Cardiac fibroblast (primary cell): ENCODE measurements at places on chromosomes 1 and 21.

- no peak for DNase-seq
These were observed 22.6 kb downstream of the TMEM51 start for GRCh38 chr1:15176120-15176519.

GRCh38 chr1:63148825-63149645 is 173.3 kb upstream of the FOXD3 start:
- DNase-seq, result peak; percentile 72

- no peak for DNase-seq
These were observed 287.8 kb upstream of the CHRM3 start for GRCh38 chr1:239098400-239099037.

- peak; percentile 42 for DNase-seq
These were observed 201.7 kb downstream of the NRIP1 start for GRCh38 chr21:14862794-14863720.

DNA sequence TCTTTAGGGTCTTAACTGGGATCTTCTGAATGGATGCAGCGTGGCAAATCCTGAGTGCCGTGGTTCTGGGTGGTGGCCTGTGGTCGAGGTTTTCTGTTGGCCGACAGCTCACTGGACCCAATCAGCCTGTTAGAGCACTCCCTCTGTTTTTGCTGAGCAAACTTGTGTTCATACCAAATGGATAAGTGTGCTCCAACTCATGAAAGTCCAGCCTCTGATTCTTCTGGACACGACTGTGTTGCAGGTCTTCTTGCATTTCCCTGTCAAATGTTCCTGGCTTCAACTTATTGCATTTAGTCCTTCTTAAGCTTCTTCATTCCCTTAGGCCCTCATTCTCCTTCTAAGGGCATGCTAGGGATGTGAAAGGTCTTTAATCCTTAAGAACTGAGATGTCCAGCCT is 63.7 kb downstream of the AJAP1 start:
- no peak for DNase-seq

DNA sequence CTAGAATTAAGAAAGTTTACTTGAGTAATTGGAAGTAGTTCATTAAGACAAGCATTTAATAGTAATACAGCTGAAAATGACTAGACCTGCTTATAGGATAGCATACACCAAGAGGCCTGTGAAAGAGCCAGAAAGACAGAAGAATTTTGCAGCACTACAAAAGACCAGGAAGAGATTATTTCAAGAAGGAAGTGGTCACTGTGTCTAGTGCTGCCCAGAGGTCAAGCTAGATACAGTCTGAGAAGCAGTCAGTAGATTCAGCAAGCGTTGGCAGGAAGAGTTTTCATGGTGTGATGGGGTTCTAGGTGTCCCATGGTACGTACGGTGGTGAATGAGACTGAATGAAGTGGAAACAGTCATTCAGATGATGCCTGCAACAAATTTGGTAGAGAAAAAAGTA is 31.5 kb downstream of the RGS8 start:
- DNase-seq, result no peak

- DNase-seq, result peak; percentile 84
These were observed at the start of gene RNF2 for GRCh38 chr1:185044981-185045813. RNF2 (plus strand) TSS chr1:185045558; CDS start chr1:185087554, 41,996 bp downstream.

- peak; percentile 88 for DNase-seq
These were observed 34.9 kb downstream of the ECE1 start for GRCh38 chr1:21255284-21255942.

GRCh38 chr1:203342192-203342940 is 8.6 kb downstream of the FMOD start:
- peak; percentile 47 for DNase-seq

- DNase-seq, result no peak
These were observed 135.9 kb upstream of the DPYD start for GRCh38 chr1:98056781-98057180.

- no peak for DNase-seq
These were observed 5.7 kb downstream of the GABRD start for GRCh38 chr1:2024887-2025286.

- DNase-seq, result no peak
These were observed 52.6 kb downstream of the GNG12 start for GRCh38 chr1:67780637-67781036.

GRCh38 chr1:45429561-45430159 is 61.3 kb downstream of the TESK2 start:
- DNase-seq, result no peak

DNA sequence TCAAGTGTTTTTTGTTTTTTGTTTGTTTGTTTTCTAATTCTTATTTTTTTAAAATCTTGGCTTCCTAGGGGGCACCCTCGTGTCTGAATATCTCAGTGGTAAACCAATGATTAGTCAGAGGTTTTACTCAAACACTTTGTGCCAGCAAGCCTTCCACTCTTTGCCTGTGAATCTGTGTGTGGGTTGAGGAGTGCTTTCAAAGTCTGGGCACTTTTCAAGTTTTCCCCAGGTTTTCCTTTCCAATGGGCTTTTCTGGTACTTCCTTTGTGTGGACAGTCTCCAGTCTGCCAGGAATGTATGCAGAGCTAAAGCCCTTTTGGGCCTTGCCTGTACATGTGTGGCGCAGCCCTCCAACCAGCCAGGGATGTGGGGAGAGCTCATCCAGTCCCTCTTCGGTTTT is 9.7 kb upstream of the PPIE start:
- DNase-seq, result peak; percentile 33

- no peak for DNase-seq
These were observed 32.0 kb upstream of the IGSF5 start for GRCh38 chr21:39712976-39713375.

- DNase-seq, result peak; percentile 64
These were observed 68.8 kb upstream of the RGS1 start for GRCh38 chr1:192506741-192507155.

DNA sequence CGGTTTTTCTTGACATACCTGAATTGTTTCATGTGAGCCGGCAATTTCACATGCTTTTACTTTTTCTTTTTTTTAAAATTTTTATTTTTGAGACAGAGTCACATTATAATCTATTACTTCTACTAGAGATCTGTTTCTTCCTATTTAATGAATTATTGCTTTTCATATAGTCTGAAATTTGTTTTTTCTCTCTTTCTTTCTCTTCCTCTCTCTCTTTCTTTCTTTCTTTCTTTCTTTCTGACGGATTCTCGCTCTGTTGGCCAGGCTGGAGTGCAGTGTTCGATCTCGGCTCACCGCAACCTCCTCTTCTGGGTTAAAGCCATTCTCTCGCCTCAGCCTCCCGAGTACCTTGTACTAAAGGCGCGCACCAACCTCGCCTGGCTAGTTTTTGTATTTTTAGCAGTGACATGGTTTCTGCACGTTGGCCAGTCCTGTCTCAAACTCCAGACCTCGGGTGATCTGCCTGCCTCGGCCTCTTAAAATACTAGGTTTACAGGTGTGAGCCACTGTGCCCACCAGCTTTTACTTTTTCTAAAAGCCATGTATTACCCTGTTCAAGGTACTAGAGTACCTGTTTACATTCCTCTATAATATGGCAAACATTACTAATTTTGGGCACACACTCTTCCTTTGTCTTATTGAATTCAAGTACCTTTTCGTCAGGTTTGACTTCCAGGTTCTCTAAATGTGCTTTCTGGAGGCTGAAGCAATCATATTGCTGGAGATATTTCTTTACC is 86.5 kb upstream of the RHOU start:
- no peak for DNase-seq

DNA sequence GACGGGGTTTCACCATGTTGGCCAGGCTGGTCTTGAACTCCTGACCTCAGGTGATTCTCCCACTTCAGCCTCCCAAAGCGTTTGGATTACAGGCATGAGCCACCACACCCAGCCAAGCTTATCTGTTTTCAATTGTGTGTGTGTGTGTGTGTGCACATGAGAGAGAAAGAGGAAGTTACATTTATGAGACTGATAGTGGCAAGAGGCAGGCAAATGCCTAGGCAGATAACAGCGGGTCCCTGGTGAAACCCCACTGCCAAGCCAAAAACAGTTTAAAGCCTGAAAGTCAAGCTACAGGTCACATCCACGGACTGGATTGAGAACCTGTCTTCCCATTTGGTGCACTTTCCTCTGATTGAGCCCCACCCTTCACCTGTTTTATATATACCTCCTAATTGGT is 35.1 kb upstream of the IFNGR2 start:
- no peak for DNase-seq

- peak; percentile 72 for DNase-seq
These were observed 129.2 kb downstream of the ADAMTS1 start for GRCh38 chr21:26715878-26716506.

- no peak for DNase-seq
These were observed 85.8 kb upstream of the IPO9 start for GRCh38 chr1:201742955-201743805.

- DNase-seq, result no peak
These were observed 1418.3 kb downstream of the NCAM2 start for GRCh38 chr21:22416555-22416954.

GRCh38 chr21:42537106-42537742 is 23.6 kb downstream of the SLC37A1 start:
- no peak for DNase-seq

DNA sequence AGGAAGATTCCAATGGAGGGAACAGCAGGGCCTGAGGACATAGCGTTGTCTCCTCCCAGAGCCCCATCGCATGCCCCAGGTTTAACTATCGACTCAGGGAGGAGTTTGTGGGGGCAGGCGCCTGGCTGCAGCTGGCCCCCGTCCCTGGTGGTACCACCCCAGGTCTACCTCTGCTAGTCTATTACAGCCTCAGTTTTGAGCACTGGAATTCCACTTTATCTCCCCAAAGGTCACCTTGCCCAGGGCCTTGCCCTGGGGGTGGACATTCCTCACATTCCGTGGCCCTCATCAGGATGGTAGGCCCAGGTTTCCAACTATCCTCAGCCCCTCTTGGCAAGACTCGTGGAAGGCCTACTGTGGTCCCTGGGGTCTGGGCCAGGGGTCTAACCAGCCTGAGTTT is 65.4 kb upstream of the SSBP3 start:
- no peak for DNase-seq

GRCh38 chr1:240237305-240237721 is 145.6 kb downstream of the FMN2 start:
- peak; percentile 56 for DNase-seq

DNA sequence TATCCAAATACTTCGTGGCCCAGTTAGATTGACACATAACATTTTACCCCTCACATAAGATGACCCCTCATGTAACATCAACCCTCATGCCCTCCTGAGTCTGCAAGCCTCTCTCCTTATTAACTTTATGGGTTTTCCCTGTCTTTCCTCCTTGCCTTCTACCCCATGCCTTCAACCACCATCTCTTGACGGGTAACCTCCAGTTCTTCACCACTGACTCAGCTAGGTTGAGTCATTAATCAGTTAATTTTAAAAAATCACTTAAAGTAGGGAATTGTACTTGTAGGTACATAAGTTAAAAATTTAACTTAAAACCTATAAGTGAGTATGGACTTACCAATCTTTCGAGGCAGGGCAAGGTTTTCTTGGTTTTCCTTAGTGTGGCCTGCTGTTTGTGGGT is 330.7 kb downstream of the CAMTA1 start:
- no peak for DNase-seq

- peak; percentile 84 for DNase-seq
These were observed at the start of gene SAMD13 for GRCh38 chr1:84301004-84301784. SAMD13 (plus strand) TSS chr1:84301708; CDS start chr1:84303235, 1,527 bp downstream.

GRCh38 chr1:68344208-68344607 is 105.5 kb downstream of the RPE65 start:
- DNase-seq, result no peak

GRCh38 chr1:206544562-206545257 is 37.4 kb downstream of the RASSF5 start:
- DNase-seq, result peak; percentile 59

GRCh38 chr1:201982623-201983379 is at the start of gene RNPEP:
RNPEP (plus strand) TSS chr1:201982648; CDS start chr1:201982667, 19 bp downstream.
- peak; percentile 77 for DNase-seq

DNA sequence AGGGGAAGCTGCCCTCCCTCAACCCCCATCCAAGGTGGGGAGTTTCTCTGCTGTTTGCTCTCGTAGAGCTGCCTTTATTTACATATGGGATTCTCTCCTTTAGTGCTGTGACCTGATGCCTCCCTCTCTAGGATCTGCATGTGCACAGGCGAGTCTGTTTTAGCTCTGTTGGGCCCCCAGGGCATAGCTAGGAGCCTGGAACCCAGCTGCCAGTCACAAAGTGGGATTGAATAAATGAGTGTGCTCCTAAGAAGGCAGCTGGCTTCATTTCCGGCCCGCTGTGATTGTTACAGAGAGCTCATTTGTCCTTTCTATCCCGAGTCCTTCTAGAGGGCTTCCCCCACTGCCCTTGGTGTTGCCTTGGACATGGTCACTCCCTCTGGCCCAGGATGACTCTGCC is 176.6 kb downstream of the GRIK3 start:
- no peak for DNase-seq

GRCh38 chr1:228798035-228798434 is 62.8 kb downstream of the RHOU start:
- DNase-seq, result peak; percentile 60

DNA sequence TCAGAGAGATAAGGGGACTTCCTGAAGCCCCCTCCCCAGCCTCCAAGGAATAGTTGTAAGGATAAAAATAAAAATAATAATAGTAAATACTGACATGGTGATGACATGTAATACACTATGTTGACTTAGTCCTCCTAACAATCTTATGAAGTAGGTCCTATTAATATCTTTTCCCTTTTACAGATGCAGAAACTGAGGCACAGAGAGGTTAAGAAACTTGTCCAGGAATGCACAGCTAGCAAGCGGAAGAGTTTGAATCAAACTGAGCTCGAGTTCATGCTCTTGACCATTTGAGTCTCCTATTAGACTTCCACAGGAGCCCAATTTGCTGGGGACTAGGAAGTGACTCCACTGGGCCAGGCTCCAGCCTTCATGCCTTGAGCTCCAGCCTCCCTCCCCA is 194.8 kb downstream of the GRIK3 start:
- no peak for DNase-seq

DNA sequence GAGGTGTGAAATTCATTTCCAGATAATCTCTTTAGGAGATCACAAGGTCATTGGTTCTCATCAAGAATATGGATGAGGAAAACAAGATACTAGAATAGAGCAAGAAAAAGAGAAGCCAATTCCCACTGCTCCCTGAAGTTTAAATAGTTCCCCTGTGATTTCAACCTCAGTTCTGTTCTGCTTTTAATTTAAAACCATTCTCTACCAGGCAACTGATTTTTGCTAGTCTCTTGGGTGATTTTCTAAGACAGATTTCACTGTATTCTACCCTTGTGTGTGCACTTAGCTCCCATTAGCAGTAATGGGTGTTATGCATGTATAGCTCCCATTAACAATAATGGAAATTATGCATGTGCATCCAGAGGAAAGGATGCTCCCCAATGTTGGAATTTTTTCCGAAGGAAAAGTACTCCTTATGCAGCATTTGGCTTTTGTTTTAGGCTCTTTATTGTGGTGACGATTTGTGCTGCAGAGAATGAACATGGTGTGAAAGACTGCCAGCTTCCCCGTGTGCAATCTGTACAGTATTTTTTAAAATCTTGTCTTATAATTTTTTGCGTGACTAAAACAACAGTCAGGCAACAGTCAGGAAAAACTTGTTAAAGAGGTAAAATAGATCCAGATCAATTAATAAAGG is 144.0 kb upstream of the ZRANB2 start:
- no peak for DNase-seq
